ENCODE measurements at places on chromosomes 16 and 17.

GRCh38 chr17:45081047-45081703 is 20.1 kb downstream of the NMT1 start:
- no peak for DNase-seq

- no peak for DNase-seq
Observed at GRCh38 chr17:3928406-3928805, 12.1 kb upstream of the P2RX1 start.

DNA sequence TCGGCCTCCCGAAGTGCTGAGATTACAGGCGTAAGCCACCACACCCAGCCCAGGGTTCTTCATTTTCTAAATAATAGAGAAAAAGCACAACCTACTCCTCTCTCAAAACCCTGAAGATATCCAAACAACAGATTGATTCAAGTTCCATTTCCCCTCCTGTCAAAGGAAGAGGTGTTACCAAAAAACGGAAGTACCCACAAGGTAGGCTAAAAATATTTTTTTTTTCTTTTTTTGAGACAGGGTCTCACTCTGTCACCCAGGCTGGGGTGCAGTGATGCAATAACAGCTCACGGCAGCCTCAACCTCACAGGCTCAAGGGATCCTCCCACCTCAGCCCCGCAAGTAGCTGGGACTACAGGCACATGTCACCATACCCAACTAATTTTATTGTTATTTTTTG is 18.9 kb downstream of the UTP6 start:
- DNase-seq, result no peak

GRCh38 chr17:17119533-17119932 is 77.3 kb downstream of the MPRIP start:
- DNase-seq, result no peak

DNA sequence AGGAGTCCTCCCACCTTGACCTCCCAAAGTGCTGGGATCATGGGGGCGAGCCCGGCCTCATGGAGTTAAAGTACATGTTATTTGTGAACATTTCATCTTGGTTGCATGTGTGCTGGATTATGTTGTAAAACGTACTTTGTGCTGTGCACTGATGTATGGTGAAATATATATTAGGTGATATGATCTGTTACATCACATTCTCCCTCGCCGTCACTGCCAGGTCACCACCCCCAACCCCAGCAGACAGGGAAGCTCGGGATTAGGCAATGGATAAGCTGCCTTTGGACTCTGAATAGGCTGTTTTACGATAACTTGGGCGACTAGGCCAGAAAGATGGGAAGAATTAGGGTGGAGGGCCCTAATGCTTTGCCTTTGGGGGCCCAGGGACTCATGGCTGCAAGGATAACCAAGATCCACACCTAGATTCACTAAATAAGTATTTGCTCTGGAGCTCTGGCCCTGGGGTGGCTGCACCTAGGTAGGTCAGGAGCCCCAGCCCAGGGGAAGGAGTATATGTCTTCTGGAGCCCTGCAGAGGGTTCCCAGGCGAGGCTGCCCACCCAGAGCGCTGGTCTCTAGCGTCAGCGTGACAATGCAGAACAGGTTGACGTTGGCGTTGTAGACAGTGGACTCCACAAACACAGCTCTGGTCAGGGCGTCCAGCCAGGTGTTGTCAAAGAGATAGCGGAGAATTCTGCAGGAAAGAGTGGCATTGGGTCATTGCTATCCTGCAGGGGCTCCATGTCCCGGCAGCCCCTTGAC is 27.1 kb upstream of the GCSH start:
- DNase-seq, result no peak

DNA sequence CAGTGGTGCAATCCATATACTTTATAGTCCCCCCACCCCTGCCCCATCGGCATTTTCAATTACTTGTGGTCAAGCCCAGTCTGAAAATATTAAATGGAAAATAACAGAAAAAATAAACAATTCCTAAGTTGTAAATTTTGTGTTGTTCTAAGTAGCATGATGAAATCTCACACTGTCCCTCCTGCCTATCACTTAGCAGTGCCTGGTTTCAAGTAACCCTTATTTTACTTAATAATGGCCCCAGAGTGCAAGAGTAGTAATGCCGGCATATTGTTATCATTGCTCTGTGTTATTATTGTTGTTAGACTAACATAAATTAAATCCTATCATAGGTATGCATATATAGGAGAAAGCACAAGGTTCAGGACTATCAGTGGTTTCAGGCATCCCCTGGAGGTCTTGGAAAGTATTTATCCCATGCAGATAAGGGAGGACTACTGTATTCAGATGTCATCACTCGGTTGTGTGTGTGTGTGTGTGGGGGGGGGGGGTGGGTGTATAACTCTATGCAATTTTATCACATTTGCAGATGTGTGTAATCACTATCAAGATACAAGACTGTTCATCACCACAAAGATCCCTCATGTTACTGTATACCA is 9.3 kb downstream of the UBE2G1 start:
- no peak for DNase-seq

GRCh38 chr17:78357177-78357586 is 2.7 kb downstream of the SOCS3 start:
- no peak for DNase-seq

DNA sequence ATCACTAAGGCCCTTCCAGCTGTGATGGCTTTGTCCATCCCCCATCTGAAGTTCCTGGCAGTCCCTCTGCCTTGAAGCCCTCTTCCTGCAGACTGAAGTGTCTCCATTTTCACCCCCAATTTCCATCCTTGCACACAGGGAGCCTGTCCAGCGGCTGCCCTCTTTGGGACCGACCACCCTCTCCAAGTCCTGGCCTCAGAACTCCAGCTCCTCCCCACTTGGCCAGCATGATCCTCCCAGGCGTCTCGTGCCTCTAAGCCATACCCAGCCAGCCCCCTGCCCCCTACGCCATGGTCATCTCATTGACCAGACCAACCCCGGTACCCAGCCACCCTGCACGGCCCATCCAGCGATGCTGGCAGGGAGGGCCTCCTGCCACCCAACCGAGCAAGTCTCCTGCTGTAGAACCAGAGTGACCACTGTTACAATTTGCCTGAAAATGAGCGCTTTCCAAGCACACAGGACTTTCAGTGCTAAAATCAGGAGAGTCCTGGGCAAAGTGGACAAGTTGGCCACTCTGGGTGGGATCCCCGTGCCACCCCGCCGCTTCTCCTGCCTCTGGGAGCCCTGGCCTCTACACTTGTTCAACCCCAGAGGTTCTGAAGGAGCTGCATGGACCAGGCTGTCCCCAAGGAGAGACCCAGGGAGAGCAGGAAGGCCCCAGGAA is 362.0 kb downstream of the SEC14L1 start:
- no peak for DNase-seq

DNA sequence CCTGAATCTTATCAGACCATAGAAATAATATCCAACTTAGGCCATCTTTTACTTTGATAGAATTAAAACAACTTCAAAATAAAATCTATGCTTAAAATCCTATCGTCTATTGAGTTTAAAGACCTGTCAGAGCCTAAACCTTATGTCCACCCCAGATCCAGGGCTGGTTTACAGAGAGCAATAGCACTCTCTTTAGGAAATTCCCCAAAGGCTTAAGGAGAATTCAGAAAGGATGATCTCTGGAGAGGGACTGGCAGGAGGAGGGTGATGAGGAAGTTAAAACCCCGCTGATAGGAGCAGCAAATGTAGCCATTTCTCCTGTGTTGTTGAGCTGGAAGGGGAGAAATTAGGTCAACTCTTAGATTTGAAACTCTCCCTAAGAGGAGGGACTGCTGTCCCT is 175.3 kb downstream of the HS3ST4 start:
- DNase-seq, result no peak

GRCh38 chr16:87918866-87919680 is 17.3 kb downstream of the CA5A start:
- DNase-seq, result no peak

DNA sequence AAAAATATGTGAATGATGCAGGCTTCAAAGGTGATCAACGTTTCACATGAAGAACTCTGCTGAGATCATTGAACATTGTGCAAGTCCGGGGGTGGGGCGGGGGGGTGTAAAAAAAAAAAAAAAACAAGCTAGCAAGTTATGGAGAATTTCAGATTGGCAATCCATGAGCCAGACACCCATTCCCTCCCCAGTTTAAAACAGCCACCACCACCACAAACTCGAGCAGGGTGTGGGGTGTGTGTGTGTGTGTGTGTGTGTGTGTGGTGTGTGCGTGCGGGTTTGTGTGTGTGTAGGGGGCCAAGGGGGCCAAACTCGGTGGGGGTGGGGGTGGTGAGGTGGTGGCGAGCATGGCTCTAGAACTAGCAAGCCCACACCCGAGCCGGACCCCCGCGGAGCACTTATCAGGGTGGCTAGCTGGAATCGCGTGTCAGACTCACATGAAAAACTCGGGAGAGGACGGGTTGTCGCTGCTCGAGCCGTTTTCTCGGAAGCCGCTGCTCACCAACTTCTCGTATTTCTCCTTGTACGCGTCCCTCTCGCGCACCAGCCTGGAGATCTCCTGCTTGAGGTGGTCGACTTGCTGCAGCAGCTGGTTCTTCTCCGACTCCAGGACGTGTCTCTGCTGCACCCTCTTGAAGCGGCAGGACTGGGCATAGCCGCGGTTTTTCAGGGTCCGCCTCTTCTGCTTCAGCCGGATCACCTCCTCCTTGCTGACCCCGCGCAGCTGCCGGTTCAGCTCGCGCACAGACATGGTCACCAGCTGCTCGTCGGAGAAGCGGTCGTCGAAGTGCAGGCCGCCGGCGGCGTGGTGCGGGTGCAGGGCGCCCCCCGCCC is 2.0 kb downstream of the MAF start:
- DNase-seq, result peak; percentile 54

DNA sequence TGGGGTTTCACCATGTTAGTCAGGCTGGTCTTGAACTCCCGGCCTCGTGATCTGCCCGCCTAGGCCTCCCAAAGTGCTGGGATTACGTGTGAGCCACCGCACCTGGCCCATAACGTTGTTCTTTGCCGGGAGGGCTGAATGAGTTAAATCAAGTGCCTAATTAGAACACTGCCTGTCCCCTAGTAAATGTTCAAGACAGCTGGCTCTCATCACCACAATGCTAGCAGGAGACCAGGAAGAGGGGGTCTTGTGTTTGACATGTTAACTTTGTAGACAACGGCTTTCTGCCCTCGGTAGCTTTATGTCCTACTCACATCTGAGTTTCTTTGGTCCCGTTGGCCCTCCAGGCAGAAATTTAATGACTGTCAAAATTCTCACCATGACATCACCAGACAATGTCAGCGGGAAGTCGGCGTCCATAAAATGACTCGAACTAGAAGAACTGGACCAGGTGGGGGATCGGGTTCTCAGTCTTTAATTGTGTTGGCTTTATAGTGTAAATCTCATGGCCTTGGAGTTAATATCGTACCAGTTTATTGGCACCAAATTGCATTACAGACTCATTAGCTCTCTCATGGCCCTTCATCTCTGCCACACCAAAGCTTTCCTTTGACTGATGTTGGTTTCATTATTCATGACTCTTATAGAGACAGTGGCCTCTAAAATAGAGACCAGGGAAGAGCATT is 11.4 kb upstream of the ITPRIPL2 start:
- DNase-seq, result no peak

- no peak for DNase-seq
Observed at GRCh38 chr17:29683481-29683880, 60.8 kb upstream of the CORO6 start.

DNA sequence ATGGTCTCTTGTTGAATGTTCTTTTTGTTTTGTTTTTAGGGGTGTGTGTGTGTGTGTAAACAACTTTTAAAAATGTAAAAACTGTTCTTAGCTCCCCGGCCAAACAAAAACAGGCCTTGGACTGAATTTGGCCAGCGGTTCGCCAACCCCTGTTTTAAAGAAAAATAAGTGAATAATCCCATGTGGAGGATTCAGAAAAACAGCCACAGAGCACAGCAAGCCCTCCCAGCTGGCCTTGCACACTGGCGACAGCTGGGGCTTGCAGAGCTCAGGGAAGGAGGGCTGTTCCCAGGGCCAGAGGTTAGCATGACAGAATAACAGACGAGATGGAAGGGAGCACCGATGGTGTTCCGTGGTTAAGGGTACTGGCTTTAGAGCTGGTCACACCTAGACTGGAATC is 39.0 kb downstream of the EMP2 start:
- no peak for DNase-seq

GRCh38 chr17:68737761-68738443 is 136.7 kb upstream of the FAM20A start:
- no peak for DNase-seq

GRCh38 chr17:17711641-17712162 is 30.4 kb downstream of the RAI1 start:
- no peak for DNase-seq

DNA sequence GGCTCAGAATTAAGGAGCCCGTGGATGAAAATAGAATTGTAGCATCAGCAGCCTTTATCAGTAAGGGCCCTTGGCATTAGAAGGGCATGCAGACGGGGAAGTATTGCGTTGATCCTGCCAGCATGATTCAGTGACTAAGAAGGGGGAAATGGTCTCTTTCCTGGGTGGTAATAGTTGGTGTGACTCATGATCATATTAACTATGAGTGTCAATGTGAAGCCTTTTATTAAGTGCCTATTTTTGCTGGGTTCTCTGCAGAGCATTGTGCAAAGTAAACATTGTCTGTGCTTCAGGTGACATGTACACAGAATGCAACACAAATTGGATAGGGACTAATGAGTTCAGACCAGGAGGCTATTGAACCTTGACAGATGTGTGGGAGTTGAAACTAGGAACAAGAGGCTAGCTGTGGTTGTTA is 24.5 kb downstream of the RCVRN start:
- no peak for DNase-seq

- DNase-seq, result no peak
Observed at GRCh38 chr17:5901731-5902130, 168.4 kb upstream of the WSCD1 start.

DNA sequence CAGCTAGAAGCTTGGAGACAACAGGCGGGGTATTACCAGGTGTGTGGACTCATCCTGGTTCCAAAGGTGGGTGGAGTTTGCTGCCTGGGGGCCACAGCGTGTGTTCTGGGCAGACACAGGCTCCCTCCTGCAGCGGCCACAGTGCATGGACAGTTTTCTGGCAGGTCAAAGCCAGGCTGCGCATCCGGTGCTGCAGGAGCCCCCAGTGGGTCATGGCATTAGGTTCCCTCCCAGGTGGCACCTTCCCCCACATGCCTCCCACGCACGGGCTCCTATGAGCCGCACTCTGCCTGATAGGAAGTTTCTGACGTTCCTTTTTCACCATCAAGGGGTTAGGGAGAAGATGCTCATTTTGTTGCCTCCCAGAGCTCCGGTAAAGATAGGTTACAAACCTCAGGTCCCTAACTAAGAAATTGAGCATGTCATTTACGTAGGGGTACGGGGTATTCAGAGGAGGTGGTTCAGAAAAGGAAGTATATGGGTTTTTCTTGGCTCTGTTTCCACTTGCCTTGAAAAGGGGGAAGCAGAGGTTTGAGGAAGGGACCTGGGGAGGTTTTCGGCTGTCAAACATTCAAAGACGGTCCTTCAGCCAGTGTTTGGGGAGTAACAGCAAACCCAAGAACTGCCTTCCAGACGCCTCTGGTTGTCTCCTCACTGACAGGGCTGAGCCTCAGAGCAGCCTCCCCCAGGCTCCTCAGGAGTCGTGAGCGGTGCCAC is 32.7 kb upstream of the NAT9 start:
- no peak for DNase-seq

GRCh38 chr17:64156670-64157069 is 26.7 kb upstream of the ERN1 start:
- DNase-seq, result no peak

GRCh38 chr17:76491271-76492122 is 9.7 kb downstream of the RHBDF2 start:
- no peak for DNase-seq

- DNase-seq, result no peak
Observed at GRCh38 chr16:86848821-86849220, 270.5 kb downstream of the FOXL1 start.
